ENCODE measurements at places on chromosomes 11 and 22.

DNA sequence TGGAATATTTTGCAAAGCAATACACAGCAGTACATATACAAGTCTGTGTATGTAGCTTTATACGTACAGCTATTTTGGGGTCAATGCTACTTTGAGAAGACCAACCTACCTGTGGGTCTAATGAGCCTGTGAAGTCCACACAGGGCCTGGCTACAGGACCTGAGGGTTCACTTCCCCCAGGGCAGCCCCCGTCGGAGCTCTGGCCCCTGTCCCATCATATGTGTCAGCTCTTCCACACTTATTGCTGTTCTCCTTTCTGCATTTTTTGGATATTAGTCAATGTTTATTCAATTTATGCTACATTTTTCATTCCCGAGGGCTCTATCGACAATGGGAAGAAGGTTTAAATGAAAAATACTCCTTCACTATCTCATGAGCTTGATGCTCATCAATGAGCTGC lies 1473.6 kb downstream of the BRD1 start:
- no peak for DNase-seq
- H3K4me1 ChIP-seq: peaks cover 12% of the 10 kb centered on the region
- H3K4me3 ChIP-seq: no peak overlapping the region
- no peaks in the 10 kb centered on the region for H3K36me3 ChIP-seq
- H3K27me3 ChIP-seq: no peaks in the 10 kb centered on the region

DNA sequence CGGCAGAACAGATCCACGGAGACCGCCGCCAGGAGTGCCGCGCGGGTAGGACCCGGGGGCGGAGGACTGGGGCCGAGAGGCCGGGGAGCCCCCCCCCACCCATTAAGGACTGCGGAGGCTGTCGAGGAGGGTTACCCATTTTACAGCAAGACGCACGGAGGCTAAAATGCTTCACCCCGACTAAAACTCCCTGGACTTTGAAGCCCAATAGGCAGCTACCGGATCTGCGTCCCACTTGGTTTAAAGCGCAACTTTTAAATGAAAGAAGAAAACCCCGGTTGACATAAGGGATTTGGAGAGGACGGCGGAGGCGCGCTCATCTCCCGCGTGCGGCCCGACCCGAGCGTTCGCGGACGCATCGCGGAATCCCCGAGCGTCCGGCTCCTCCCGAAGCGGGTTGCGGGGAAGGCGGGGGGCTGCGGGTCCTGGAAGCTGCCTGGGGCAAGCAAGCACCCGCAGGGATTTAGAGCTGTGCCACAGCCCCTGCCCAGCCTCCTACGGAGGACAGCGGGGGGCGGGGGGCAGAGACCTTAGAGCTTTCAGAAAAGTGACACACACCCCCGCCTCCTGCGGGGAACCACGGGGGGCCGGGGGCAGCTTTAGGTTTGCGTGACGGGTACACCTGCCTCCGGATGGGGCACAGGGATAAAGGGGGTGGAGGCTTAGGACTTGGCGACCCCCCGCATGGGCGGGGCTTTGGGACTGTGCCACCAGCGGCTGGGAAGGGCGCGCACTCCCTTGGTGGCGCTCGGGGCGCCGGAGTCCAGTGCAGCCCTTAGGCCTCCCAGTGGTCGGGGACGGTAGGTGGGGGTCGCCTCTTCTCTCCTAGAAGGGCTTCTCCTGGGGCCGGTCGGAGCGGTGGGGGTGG lies 760 bp upstream of the CELSR1 start:
- H3K36me3 ChIP-seq: peaks cover 2% of the 10 kb centered on the region
- H3K4me3 ChIP-seq: peak overlapping the region; percentile 26
- peaks cover 45% of the 10 kb centered on the region for H3K27me3 ChIP-seq
- peaks cover 12% of the 10 kb centered on the region for H3K4me1 ChIP-seq
- peak; percentile 69 for DNase-seq

- H3K4me3 ChIP-seq: no peak overlapping the region
- H3K4me1 ChIP-seq: peaks cover 5% of the 10 kb centered on the region
- no peak for DNase-seq
- no peaks in the 10 kb centered on the region for H3K36me3 ChIP-seq
Measured at GRCh38 chr11:47383071-47383470, 4.7 kb upstream of the SPI1 start.

- H3K27me3 ChIP-seq: no peaks in the 10 kb centered on the region
- DNase-seq: no peak
- H3K4me1 ChIP-seq: no peaks in the 10 kb centered on the region
- H3K27ac ChIP-seq: no peak overlapping the region
- no peaks in the 10 kb centered on the region for H3K36me3 ChIP-seq
Measured at GRCh38 chr11:133992121-133992520, 35.4 kb upstream of the IGSF9B start.

DNA sequence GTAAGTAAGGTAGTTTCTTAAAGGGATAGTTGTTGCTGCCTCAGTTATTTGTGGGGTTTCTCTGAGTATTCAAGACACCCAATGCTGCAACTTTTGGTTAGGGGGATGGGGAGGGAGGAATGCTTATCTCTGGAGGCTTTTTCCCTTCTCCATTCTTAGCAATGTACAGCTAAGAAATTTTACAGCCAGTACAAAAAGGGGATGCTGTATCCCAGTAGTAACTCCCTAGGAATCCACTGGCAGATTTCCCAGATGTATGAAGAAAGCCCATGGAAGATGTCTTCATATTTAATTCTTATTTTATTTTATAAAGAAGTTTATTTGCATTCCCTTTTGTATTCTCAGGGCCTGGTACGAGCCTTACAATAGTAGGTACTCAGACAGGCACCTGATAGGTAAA lies 154.8 kb downstream of the ENTHD1 start:
- no peaks in the 10 kb centered on the region for H3K36me3 ChIP-seq
- H3K4me3 ChIP-seq: no peak overlapping the region
- DNase-seq: no peak
- H3K4me1 ChIP-seq: no peaks in the 10 kb centered on the region
- H3K27ac ChIP-seq: no peak overlapping the region
- H3K27me3 ChIP-seq: no peaks in the 10 kb centered on the region

DNA sequence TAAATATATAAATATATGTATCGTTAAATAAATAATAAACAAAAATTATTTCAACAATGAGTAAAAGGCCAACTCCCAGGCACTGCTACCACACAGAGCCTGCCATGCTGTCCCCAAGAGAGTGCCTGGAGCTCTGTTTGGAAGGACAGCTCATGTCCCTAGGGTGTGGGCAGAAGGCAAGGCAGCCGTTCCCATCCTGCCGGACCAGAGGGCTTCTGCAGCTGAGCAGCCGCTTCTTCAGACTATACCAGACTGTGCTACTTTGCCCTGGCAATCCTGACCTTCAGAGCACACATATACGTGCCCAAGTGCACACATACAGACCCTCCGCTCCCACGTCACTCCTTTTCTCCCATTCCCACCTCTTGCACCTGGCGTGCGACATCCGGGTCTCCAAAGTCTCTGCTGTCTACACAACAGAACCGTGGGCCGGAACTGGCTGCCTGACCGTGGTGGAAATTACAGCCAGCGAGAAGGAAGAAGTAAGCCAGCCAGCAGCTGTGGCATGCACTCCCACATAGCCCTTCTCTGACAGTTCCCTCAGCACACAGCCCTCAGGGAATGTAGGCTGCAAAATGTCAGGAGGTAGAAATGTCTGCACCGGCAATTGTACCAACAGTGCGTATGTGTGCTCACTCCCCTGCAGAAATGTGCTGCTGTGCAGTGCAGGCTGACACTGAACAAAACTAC lies 24.0 kb downstream of the PAX6 start:
- DNase-seq: no peak
- no peaks in the 10 kb centered on the region for H3K27me3 ChIP-seq
- no peak overlapping the region for H3K27ac ChIP-seq

DNA sequence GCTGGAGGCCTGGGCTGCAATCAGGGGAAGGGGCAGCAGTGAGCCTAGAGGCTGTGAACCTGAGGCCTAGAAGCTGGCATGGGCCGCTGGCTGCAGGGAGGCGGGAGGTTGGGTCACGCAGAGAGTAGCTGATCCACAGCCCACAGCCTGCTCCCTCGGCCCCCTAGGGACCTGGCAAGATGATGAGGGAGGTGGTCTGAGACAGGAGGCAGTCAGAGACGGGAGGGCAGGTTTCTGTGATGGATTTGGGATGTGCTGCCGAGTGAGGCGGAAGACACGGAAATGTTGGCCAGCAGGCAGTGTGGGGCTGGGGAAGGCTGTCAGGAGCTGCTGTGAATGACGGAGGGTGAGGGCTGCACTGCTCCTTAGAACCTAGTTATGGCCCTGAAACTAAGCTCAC lies 22.7 kb downstream of the LRFN4 start:
- no peak overlapping the region for H3K4me3 ChIP-seq
- DNase-seq: no peak
- no peaks in the 10 kb centered on the region for H3K36me3 ChIP-seq
- H3K27me3 ChIP-seq: no peaks in the 10 kb centered on the region
- peaks cover 15% of the 10 kb centered on the region for H3K4me1 ChIP-seq

DNA sequence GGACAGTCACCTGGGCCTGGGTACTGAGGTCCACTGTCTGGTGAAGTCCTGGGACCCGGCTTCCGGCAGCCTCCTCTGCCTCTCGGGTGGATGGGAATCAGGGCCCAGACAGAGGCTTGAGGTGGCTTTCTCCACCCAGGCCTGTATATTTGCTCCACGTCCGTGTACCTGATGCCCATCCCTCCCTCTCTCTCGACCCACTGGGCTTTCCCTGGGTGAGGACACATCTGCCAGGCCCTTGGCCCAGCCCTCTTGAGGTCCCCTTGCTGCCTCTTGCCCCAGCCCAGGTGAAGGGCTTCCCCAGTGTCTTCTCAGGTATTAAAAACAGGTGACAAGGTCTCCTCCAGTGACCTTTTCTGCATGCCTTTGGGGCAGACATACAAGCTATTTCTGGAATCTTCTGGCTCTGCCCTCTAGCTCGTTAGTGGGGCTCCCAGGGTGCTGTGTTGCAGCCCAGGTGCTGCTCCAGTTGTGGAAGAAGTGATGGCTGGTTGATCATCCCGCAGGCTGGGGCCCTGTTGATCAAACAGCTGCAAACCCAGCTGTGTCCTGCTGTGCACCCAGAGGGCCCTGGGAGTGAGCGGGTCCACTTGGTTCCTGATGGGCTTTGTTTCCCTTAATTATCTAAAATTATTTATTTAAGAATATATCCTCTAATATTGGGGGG lies 25.5 kb upstream of the ACR start:
- H3K4me3 ChIP-seq: no peak overlapping the region
- no peaks in the 10 kb centered on the region for H3K27me3 ChIP-seq
- no peaks in the 10 kb centered on the region for H3K36me3 ChIP-seq
- no peaks in the 10 kb centered on the region for H3K4me1 ChIP-seq
- DNase-seq: no peak

DNA sequence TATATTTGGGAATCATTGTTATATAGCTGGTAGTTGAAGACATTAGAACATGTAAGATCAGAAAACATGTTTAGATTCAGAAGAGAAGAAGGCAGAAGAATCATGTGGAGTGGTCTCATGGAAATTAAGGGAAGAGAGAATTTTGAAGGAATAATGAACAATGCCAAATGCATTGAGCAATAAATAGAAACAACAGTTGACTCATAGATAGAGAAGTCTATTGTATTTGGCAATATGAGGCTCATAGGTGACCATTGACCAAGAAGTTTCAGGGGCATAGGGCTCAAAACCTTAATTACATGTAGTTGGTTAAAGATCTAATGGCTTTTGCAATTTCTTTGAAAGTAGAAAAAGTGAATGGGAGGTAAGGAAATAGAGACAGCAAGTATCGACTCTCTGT lies 123.9 kb downstream of the PAX6 start:
- H3K27me3 ChIP-seq: no peaks in the 10 kb centered on the region
- no peak for DNase-seq
- H3K4me1 ChIP-seq: no peaks in the 10 kb centered on the region

- no peak overlapping the region for H3K4me3 ChIP-seq
- no peaks in the 10 kb centered on the region for H3K27me3 ChIP-seq
- DNase-seq: no peak
- no peak overlapping the region for H3K27ac ChIP-seq
- peaks cover 21% of the 10 kb centered on the region for H3K36me3 ChIP-seq
Measured at GRCh38 chr22:20940186-20940651, 23.0 kb downstream of the CRKL start.

GRCh38 chr22:50477923-50478322 lies 3.1 kb upstream of the SBF1 start:
- H3K27ac ChIP-seq: no peak overlapping the region
- no peaks in the 10 kb centered on the region for H3K4me1 ChIP-seq
- peaks cover 9% of the 10 kb centered on the region for H3K27me3 ChIP-seq
- no peaks in the 10 kb centered on the region for H3K36me3 ChIP-seq
- H3K4me3 ChIP-seq: no peak overlapping the region

GRCh38 chr11:6315811-6316425 lies 4.4 kb downstream of the CAVIN3 start:
- H3K4me1 ChIP-seq: peaks cover 15% of the 10 kb centered on the region
- 0 out of 2 replicates have a peak, but pooled peaks cover 2% of the 10 kb centered on the region for H3K27me3 ChIP-seq
- no peak overlapping the region for H3K27ac ChIP-seq
- no peaks in the 10 kb centered on the region for H3K36me3 ChIP-seq

GRCh38 chr11:35714882-35715627 lies 52.5 kb downstream of the TRIM44 start:
- no peak for DNase-seq
- no peak overlapping the region for H3K27ac ChIP-seq
- H3K27me3 ChIP-seq: no peaks in the 10 kb centered on the region
- no peaks in the 10 kb centered on the region for H3K36me3 ChIP-seq
- no peaks in the 10 kb centered on the region for H3K4me1 ChIP-seq
- no peak overlapping the region for H3K4me3 ChIP-seq

- no peak for DNase-seq
- peaks cover 25% of the 10 kb centered on the region for H3K36me3 ChIP-seq
- no peak overlapping the region for H3K4me3 ChIP-seq
Measured at GRCh38 chr11:66847461-66848232, 4.4 kb downstream of the RCE1 start.

DNA sequence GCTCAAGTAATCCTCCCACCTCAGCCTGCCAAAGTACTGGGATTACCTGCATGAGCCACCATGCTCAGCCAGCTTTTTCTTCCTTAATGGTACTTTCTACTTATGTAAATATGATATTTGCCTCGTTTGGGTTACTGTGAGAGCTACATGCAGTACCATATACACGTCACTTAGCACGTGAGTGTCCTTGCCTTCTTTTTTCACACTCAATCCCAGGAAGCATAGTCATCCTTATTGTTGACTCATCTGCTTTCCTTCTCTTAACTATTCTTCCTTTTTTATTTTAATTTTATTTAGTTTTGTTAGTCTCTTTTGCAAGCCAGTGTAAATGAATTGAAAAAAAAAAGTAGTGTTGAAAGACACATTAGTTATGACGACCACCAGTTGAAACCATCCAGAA lies 205.9 kb downstream of the HIPK3 start:
- H3K36me3 ChIP-seq: no peaks in the 10 kb centered on the region
- DNase-seq: no peak
- H3K27ac ChIP-seq: no peak overlapping the region
- no peaks in the 10 kb centered on the region for H3K27me3 ChIP-seq
- no peak overlapping the region for H3K4me3 ChIP-seq
